Activated T-helper 2 cell treated with anti-CD3 and anti-CD28 coated beads, Interferon-gamma antibody, Interleukin-2, Interleukin-4, amounts not matched to agents 10 μg/mL and 5 μg/mL and 100 μg/mL, durations not matched to agents 14 hours and 24 hours and 36 hours (primary cell): ENCODE measurements at places on chromosomes 13 and 19. TPM values are rescaled to one million over a fixed set of nuclear protein-coding genes. Genes with fewer than 3 reads are reported as not detected.
A peak's percentile ranks its signal among the peaks of the same experiment; 100 is the strongest.

DNA sequence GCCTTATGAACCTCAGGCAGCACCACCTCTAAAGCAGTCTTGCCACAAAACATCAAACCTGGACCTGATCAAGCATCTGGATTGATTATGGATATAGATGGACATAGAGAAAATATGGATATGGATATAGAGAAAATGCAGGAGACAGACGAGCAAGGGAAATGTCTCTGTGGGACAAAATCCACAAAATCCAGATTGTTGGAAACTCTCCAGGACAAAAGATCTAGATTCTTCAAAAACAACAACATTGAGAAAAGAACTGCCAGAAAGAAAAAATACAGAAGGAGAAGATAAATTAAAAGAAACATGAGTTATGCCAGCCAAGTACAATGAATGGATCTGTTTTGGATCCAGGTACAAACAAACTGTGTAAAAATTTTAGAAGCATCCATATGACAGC is 1176.5 kb downstream of the UQCRFS1 start:
- H3K27ac ChIP-seq = no peak overlapping the region
- H3K27me3 ChIP-seq = no peaks in the 10 kb centered on the region
- H3K4me1 ChIP-seq = no peaks in the 10 kb centered on the region

DNA sequence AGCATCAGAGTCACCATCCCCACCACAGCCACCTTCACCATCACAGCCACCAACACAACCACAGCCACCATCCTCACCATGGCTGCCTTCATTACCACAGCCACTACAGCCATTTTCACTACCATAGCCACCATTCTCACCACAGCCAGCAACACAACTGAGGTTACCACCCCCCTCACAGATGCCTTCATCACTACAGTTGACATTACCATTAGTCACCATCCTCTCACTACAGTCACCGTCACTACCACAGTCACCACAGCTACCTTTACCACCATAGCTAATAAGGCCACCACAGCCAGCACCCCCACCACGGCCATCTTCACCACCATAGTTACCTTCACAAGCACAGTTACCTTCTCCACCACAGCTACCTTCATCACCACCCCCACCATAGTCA is 269.6 kb downstream of the DNAJC15 start:
- no peak for DNase-seq
- no peaks in the 10 kb centered on the region for H3K36me3 ChIP-seq

DNA sequence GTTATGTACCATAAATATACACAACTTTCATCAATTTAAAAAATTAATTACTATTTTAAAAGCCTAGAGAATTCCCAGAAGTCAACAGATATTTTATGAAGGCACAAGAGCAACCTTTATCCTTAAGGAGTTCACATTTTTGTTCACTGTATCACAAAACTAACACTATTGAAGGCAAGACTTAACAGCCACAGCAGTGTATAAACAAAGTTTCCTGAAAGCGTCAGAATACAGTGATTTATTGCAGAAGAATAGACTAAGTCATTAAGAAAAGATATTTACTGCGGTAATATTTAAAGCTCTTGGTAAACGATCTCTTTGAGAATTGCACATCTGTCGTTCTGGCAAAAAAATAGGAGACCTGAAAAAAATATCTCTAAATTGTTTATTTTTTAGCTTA is 419.3 kb upstream of the NBEA start:
- no peaks in the 10 kb centered on the region for H3K27me3 ChIP-seq
- no peaks in the 10 kb centered on the region for H3K4me1 ChIP-seq
- H3K27ac ChIP-seq = no peak overlapping the region

Gene CABP5
- total RNA-seq = not detected in 2 replicates

- no peaks in the 10 kb centered on the region for H3K36me3 ChIP-seq
- peaks cover 41% of the 10 kb centered on the region for H3K27me3 ChIP-seq
- peaks cover 5% of the 10 kb centered on the region for H3K4me1 ChIP-seq
- H3K4me3 ChIP-seq = no peak overlapping the region
- H3K27ac ChIP-seq = no peak overlapping the region
- no peak for DNase-seq
These were observed 7.5 kb upstream of the B3GLCT start for GRCh38 chr13:31192306-31192705.

DNA sequence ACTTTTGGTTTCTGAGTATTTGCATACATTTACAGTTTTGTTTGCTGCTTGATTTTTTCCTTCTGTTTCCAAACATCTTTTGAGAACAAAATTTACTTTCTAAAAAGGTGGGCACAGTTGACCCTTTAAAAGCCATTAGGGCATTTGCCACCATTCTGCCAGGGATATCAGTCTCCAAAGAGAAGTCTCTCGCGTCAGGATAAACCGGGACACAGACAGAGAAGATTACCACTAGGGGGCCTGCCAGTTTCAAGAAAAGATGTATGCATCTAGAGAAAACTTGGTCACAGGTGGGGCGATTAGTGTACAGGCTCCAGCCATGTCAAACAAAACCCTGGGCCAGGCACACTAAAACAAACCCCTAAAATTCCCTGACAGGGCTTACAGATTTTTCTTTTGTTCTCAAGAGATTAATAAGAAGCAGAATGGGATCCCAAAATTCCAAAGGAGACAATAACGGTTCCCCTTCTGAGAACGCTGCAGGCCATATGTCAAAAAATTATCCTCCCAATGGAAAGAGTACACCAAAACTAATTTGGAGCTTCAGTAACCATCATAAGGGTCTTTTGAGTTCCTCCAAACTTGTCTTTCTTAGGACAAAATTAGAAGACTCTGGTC is 10.7 kb upstream of the PABPC3 start:
- peaks cover 12% of the 10 kb centered on the region for H3K27me3 ChIP-seq
- H3K27ac ChIP-seq = no peak overlapping the region
- DNase-seq = no peak
- no peaks in the 10 kb centered on the region for H3K36me3 ChIP-seq

GRCh38 chr13:27425158-27425917 is 919 bp downstream of the GTF3A start:
- peaks cover 38% of the 10 kb centered on the region for H3K36me3 ChIP-seq
- H3K27me3 ChIP-seq = no peaks in the 10 kb centered on the region
- peak overlapping the region; percentile 89 for H3K4me3 ChIP-seq
- H3K27ac ChIP-seq = peak overlapping the region; percentile 94
- H3K4me1 ChIP-seq = peaks cover 35% of the 10 kb centered on the region

Gene ANO8
- 9.2 and 9.4 TPM in 2 replicates for total RNA-seq

Gene PLIN5
- 0.27 TPM in 1 of 2 replicates, not detected in the other for total RNA-seq

DNA sequence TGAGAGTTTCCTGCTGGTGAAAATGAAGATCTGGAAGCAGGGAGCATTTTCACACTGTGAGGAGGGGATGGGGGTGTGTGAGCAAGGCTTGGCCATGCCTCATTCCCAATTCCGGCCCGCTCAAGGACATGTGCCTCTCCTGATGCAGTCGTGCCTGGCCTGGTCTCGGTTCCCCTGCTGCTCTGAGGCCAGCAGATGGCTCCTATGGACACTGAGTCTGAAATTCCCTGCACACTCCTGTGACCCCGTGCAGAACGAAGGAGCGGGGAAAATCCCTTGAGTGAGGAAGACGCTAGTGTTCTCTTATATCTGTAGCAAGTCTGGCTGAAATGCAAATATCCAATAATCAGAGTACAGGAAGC is 363 bp upstream of the ZNF763 start:
- peak overlapping the region; percentile 82 for H3K27ac ChIP-seq
- H3K4me1 ChIP-seq = peaks cover 17% of the 10 kb centered on the region
- no peaks in the 10 kb centered on the region for H3K27me3 ChIP-seq
- DNase-seq = no peak

DNA sequence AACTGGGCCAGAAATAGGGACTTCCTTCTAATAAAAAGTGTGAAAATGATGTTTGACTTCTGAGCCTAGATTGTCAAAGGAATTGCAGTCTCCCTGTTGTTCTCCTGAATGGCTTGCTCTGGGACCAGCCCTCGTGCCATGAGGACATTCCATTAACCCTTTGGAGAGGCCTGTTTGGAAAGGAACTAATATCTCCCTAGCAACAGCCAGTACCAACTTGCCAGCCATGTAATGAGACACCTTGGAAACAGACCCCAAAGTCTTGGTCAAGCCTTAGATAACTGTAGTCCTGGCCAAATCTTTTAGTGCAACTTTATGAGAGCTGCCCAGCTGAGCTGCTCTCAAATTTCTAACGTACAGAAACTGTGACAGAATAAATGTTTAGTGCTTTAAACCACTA is 8.2 kb upstream of the SIAH3 start:
- no peaks in the 10 kb centered on the region for H3K4me1 ChIP-seq
- no peak overlapping the region for H3K4me3 ChIP-seq
- peaks cover 36% of the 10 kb centered on the region for H3K27me3 ChIP-seq

Gene NHLRC3
- total RNA-seq = 21.6 and 22.5 TPM in 2 replicates

DNA sequence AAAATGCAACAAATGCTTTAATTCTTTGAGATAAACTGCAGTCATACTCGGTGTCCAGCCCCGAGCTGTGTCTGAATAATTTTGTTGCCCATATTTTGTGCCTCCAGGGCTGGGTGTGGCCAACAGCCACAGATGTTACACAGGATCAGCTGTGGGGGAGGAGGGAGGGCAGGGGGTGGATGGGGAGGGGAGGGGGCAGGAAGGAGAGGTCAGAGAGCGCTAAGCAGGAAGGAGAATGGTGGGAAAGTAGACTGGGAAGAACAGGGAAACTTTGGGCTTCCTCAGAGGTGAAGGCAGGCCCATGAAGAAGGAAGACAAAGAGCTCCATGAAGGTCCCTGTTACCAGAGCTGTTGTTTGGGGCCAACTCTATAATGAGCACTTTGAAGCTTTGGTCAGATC is 295.8 kb downstream of the COG6 start:
- H3K4me3 ChIP-seq = no peak overlapping the region
- H3K27ac ChIP-seq = no peak overlapping the region
- no peaks in the 10 kb centered on the region for H3K36me3 ChIP-seq
- peaks cover 30% of the 10 kb centered on the region for H3K4me1 ChIP-seq

- H3K4me1 ChIP-seq = peaks cover 37% of the 10 kb centered on the region
- H3K27me3 ChIP-seq = no peaks in the 10 kb centered on the region
- H3K27ac ChIP-seq = peak overlapping the region; percentile 99
These were observed 50.4 kb downstream of the MYO9B start for GRCh38 chr19:17125728-17126677.

DNA sequence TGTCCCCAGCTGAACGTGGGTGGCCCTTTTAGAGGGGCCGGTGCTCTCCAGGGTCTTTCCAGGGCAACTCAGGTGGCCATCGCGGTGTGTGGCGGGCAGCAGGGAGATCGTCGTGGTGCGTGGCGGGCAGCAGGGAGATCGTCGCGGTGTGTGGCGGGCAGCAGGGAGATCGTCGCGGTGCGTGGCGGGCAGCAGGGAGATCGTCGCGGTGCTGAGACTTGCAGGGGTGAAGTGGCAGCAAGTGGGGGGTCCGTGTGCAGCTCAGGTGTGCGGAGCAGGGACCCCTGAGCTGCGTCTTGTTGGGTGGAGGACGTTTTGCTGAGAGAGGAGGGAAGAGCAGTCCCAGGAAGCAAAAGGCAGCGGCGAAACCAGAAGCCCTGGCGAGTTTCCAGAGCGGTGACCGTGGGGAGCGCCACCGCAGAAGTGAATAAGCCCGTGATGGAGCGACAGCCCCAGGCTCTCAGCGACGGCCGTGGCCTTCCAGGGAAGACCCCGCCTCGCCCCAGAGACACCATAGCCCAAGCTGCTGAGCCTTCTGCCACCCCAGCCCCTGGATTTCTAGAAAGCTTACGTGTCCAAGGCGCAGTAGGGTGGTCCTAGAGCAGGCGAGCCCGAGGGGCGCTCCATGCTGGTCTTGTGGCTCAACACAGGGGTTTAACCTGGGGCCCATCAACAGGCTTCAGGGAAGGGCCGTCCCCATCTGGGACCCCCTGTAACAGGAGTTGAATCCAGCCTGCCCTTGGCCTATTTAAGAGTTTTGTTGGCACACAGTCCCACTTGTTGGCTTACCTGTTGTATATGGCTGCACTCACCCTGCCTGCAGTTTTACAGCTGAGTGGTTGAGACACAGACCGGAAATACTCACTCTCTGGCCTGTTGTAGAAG is 5.4 kb downstream of the NCLN start:
- H3K36me3 ChIP-seq = peaks cover 30% of the 10 kb centered on the region
- H3K4me3 ChIP-seq = no peak overlapping the region
- H3K4me1 ChIP-seq = peaks cover 22% of the 10 kb centered on the region
- no peaks in the 10 kb centered on the region for H3K27me3 ChIP-seq

- H3K27me3 ChIP-seq = no peaks in the 10 kb centered on the region
- peaks cover 51% of the 10 kb centered on the region for H3K4me1 ChIP-seq
- no peak for DNase-seq
- H3K27ac ChIP-seq = no peak overlapping the region
These were observed 3.4 kb downstream of the NUDT15 start for GRCh38 chr13:48040896-48041295.

DNA sequence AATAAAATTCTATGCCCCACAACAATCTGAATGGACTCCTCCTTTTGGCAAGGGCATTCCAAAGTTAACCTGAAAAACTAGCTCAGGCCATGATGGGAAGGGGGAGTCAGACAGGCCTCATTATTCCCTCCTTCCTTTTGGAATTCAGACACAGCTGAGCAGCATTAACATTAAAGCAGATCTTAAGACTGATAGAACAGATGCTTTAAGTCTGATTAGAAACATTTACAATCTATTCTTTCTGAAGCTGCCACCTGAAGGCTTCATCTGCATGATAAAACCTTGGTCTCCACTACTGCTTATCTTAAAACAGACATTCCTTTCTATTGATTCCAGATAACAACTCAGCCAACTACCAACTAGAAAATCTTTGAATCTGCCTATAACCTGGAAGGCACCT is 98.9 kb downstream of the UGGT2 start:
- no peaks in the 10 kb centered on the region for H3K36me3 ChIP-seq
- no peaks in the 10 kb centered on the region for H3K4me1 ChIP-seq
- no peak for DNase-seq
- H3K27me3 ChIP-seq = no peaks in the 10 kb centered on the region
- H3K27ac ChIP-seq = no peak overlapping the region

Gene LMTK3
- total RNA-seq = 3.1 and 5.1 TPM in 2 replicates

Gene MCEMP1
- not detected in 2 replicates for total RNA-seq

GRCh38 chr19:2743099-2743498 is 3.3 kb upstream of the SLC39A3 start:
- DNase-seq = no peak
- peaks cover 14% of the 10 kb centered on the region for H3K4me1 ChIP-seq
- H3K4me3 ChIP-seq = no peak overlapping the region
- no peak overlapping the region for H3K27ac ChIP-seq
- peaks cover 10% of the 10 kb centered on the region for H3K36me3 ChIP-seq

Gene CD320
- 90.0 and 90.2 TPM in 2 replicates for total RNA-seq

- no peaks in the 10 kb centered on the region for H3K4me1 ChIP-seq
- no peak for DNase-seq
- H3K27me3 ChIP-seq = no peaks in the 10 kb centered on the region
- H3K27ac ChIP-seq = no peak overlapping the region
- peaks cover 3% of the 10 kb centered on the region for H3K36me3 ChIP-seq
These were observed 125.4 kb upstream of the USP29 start for GRCh38 chr19:56994251-56995017.

- H3K4me1 ChIP-seq = no peaks in the 10 kb centered on the region
- H3K36me3 ChIP-seq = no peaks in the 10 kb centered on the region
- no peak overlapping the region for H3K4me3 ChIP-seq
These were observed 8.0 kb upstream of the AMER2 start for GRCh38 chr13:25179832-25180774.

DNA sequence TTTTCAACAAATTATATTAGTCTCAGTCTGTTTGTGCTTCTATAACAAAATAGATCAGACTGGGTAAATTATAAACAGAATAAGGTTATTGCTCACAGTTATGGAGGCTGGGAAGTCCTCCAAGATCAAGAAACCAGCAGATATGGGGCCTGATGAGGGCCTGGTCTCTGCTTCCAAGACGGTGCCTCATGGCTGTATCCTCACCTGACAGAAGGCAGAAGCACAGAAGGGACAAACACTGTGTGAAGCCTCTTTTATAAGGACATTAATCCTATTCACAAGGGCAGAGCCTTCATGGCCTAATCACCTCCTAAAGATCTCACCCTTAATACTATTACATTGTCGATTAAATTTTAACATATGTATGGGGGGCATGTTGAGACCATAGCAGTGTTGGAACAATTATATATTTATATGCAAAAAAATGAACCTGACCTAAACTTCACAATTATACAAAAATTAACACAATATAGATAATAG is 12.7 kb downstream of the F10 start:
- no peak for DNase-seq
- peaks cover 30% of the 10 kb centered on the region for H3K27me3 ChIP-seq
